ENCODE measurements at places on chromosomes 3 and 15. TPM values are rescaled to one million over a fixed set of nuclear protein-coding genes. Genes with fewer than 3 reads are reported as not detected.

DNA sequence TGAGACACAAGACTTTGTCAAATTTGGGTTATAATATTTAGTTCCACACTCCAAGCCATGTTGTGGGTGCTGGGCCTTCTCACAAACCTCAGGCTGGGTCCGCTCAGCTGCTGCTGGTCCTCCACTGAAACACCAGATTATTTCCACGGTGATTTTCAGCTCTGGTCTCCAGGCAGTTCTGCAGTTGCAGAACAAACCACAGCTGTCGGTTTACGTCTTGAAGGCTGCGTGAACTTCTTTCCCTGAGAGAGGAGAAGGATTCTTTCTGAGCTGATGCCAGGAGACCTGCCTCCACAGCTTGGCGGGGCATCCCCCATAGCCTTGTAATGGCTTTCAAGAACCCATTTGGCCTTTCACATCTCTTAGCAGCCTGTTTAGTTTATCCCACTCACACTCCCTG, 16.2 kb downstream of the GALNT15 start:
- peaks cover 8% of the 10 kb centered on the region for H3K4me1 ChIP-seq
- DNase-seq: no peak
- no peak overlapping the region for H3K27ac ChIP-seq
- no peaks in the 10 kb centered on the region for H3K27me3 ChIP-seq

Gene ACKR2
- 1.1 TPM for total RNA-seq

DNA sequence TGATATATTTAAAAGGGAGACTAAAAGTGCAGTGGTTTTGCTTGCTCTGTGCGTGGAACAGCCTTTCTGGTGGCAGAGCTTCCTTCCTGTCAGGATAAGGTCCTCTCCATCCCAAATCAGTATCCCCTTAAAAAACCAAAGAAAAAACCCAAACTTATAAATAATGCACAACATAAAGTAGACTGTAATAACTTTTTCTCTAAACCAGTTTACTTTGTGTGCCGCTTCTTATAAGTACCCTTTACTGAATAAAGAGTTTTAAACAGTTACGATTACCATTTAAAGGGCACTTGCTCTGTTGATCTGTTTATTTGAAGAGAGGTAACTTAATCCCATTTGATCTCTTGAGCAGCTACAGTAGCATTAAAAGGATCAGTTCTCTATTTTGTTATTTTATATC, 2.5 kb downstream of the PIK3CA start:
- H3K4me3 ChIP-seq: peak overlapping the region; percentile 65
- H3K27ac ChIP-seq: no peak overlapping the region
- H3K36me3 ChIP-seq: peaks cover 3% of the 10 kb centered on the region
- no peaks in the 10 kb centered on the region for H3K27me3 ChIP-seq
- peaks cover 48% of the 10 kb centered on the region for H3K4me1 ChIP-seq

Gene CA12
- 2.4 TPM for total RNA-seq

Gene MUC4
- total RNA-seq: 0.42 TPM

Gene TMEM207
- total RNA-seq: not detected

DNA sequence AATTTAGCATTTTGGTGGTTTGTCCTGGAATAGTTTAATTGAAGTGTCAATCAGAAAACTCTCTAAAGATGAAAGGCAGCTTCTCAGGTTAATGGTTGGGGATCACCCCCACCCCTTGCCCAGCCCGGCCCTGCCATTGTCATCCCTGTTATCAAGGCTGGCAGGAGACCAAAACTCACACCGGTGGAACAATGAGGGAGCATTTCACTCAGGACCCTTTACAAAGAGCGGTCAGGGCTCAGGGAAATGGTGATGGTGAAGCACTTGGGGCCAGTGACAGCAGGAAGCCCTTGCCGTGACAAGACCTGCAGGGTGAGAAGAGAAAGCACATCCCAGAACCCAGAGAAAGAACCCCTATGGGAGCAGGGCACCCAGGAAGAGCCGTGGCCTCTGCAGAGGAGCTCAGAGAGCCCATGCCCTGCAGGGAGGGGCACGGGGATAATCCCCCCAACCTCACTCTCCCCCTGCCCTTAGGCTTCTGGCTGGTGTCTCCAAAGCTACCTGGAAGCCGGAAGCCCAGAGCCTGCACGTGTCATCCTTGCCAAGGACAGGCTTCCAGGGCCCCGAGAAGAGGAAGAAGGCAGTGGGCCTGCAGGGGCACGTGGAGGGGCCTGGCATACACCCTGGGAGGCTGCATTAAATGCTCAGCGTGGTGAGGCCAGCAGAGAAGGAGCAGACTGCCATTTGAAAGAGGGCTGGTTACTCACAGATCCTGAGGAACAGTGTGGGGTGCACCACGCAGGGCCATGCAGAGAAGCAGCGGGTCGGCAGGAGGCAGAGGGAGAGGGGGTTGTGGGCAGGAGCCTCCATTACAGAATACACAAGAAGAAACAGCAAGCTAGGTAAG, 80.6 kb upstream of the PRR20G start:
- no peak overlapping the region for H3K4me3 ChIP-seq
- no peaks in the 10 kb centered on the region for H3K36me3 ChIP-seq
- H3K27ac ChIP-seq: no peak overlapping the region
- no peaks in the 10 kb centered on the region for H3K4me1 ChIP-seq

DNA sequence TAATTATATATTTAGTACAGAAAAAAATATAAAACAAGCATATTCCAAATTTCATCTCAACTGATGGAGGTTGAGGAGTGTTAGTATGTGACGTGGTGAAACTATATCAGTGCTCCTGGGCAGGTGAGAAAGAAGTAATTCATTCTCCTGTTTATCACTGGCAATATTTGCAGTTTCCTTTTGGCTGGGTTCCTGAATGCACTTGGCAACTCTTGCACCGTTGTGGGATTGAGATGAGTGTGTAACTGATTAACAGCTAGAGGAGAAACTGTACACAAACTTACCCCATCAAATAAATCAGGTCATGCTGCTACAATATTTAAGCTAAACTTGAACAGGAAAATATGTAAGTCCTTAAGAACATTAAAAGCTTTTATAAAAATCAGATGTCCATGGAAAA, 2.1 kb upstream of the ATP13A4 start:
- no peak overlapping the region for H3K27ac ChIP-seq
- no peaks in the 10 kb centered on the region for H3K4me1 ChIP-seq
- H3K4me3 ChIP-seq: no peak overlapping the region
- H3K27me3 ChIP-seq: no peaks in the 10 kb centered on the region
- no peaks in the 10 kb centered on the region for H3K36me3 ChIP-seq

- no peak overlapping the region for H3K27ac ChIP-seq
- peak; percentile 32 for DNase-seq
- no peaks in the 10 kb centered on the region for H3K27me3 ChIP-seq
- peak overlapping the region; percentile 39 for H3K4me3 ChIP-seq
- peaks cover 2% of the 10 kb centered on the region for H3K36me3 ChIP-seq
These were observed 37.8 kb downstream of the LSM3 start for GRCh38 chr3:14216257-14217048.

Gene TCTA
- total RNA-seq: 23.4 TPM

DNA sequence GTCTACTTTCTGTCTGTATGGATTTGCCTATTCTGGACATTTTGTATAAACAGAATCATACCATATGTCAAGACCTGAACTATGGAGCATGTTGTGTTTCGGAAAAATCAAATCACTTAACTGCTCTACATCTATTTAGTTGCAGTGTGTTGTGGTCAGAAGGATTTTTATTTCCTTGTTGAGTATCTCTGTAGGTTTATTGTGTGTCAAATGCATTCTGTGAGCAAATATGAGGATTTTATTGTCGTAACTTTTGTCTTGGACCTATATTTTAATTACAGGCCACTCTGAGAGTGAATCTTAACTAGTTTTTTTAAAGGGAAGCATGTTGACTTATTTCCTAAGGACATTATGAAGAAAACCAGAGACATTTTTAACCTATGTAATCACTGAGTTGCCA, 84.6 kb upstream of the MYZAP start:
- H3K4me1 ChIP-seq: no peaks in the 10 kb centered on the region
- no peaks in the 10 kb centered on the region for H3K27me3 ChIP-seq
- no peak overlapping the region for H3K4me3 ChIP-seq
- no peak for DNase-seq
- H3K36me3 ChIP-seq: no peaks in the 10 kb centered on the region

GRCh38 chr3:162370141-162370540, 873.5 kb downstream of the OTOL1 start:
- DNase-seq: no peak
- no peak overlapping the region for H3K27ac ChIP-seq
- no peaks in the 10 kb centered on the region for H3K27me3 ChIP-seq
- H3K4me1 ChIP-seq: no peaks in the 10 kb centered on the region

- H3K4me1 ChIP-seq: no peaks in the 10 kb centered on the region
- H3K4me3 ChIP-seq: no peak overlapping the region
- no peak overlapping the region for H3K27ac ChIP-seq
- H3K36me3 ChIP-seq: no peaks in the 10 kb centered on the region
These were observed 276.1 kb downstream of the NR2F2 start for GRCh38 chr15:96606617-96607016.

Gene SPESP1
- total RNA-seq: 2.0 TPM

- H3K27ac ChIP-seq: no peak overlapping the region
- H3K4me3 ChIP-seq: no peak overlapping the region
- peaks cover 4% of the 10 kb centered on the region for H3K36me3 ChIP-seq
These were observed 52.8 kb downstream of the OPA1 start for GRCh38 chr3:193645806-193646205.

GRCh38 chr3:13746385-13746784, 133.5 kb downstream of the WNT7A start:
- peaks cover 2% of the 10 kb centered on the region for H3K36me3 ChIP-seq
- no peak overlapping the region for H3K4me3 ChIP-seq
- no peaks in the 10 kb centered on the region for H3K4me1 ChIP-seq
- DNase-seq: no peak
- peaks cover 23% of the 10 kb centered on the region for H3K27me3 ChIP-seq
- H3K27ac ChIP-seq: no peak overlapping the region

Gene DCLK3
- total RNA-seq: 0.05 TPM

DNA sequence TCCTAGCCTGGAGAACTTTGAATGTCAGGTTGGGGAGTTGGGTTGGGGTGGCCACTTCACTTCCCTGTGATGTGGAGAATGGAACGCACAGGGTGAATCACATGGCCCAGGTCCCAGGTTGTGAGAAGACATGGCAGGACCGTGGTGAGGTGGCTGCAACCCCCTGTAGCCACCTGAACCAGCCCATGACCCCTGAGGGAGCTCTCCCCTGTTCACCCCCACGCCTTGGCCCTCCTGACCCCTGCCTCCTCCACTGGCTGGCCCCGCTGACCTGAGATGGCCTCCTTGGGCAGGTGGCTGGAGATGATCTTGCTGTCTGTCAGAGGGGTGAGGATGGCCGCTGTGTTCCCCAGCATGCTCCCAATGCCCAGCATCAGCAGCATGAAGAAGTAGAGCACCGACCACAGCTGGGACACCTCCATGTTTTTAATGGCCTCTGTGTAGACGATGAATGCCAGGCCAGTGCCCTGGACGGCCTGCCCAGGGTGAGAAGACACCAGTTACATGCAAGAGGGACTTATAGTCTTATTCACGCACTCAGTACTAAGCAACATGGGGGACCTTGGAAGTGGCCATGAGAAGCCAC, 31.0 kb downstream of the SLC6A20 start:
- H3K4me1 ChIP-seq: no peaks in the 10 kb centered on the region
- peaks cover 32% of the 10 kb centered on the region for H3K27me3 ChIP-seq
- no peak overlapping the region for H3K27ac ChIP-seq
- DNase-seq: no peak
- no peak overlapping the region for H3K4me3 ChIP-seq

DNA sequence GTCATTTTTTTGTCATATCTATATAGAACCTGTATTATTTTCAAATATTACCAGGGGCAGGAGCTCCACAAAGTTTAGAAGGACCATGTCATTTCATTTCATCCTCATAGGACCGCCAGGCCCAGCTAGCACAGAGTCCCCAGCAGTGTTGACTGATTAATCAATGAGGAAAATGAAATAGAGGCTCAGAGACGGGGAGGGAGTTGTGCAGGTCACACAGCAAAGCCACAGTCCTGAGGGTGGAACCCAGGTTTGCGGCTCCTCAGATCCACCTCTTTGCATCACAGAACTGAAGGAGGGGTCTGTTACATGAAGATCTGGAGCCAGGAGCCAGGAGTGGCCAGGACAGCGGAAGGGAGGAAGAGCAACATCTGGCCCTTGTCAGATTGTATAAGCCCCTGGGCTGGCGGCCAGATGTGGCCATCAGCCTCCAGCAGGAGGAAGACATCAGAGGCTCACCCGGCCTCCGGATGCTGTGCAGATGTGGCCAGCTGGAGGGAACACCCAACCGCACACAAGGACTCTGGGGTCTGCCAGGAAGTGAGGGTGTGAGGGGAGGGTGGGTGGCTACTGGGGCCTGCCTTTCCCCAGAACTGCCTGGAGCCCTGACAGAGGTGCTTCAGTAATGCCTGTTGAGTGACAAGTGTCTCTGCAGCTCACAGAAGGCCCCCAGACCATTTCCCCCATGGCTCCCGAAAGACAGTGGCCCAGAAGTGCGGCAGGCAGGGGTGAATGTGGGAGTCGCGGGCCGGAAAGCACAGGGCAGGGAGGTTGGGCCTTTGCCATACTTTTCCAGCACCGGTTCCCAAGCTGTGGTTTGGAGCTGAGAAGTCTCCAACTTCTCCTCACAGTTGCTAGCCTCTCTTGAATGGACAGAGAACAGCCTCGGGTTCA, 21.3 kb downstream of the EFCC1 start:
- H3K4me3 ChIP-seq: no peak overlapping the region
- DNase-seq: no peak
- no peaks in the 10 kb centered on the region for H3K27me3 ChIP-seq
- H3K27ac ChIP-seq: no peak overlapping the region
- no peaks in the 10 kb centered on the region for H3K36me3 ChIP-seq

Gene CD96
- total RNA-seq: 99.6 TPM

Gene RTP3
- total RNA-seq: not detected

Gene MOBP
- total RNA-seq: 0.34 TPM

GRCh38 chr15:70950953-70951352, 58.3 kb downstream of the LRRC49 start:
- no peak for DNase-seq
- no peaks in the 10 kb centered on the region for H3K4me1 ChIP-seq
- peaks cover 38% of the 10 kb centered on the region for H3K27me3 ChIP-seq

DNA sequence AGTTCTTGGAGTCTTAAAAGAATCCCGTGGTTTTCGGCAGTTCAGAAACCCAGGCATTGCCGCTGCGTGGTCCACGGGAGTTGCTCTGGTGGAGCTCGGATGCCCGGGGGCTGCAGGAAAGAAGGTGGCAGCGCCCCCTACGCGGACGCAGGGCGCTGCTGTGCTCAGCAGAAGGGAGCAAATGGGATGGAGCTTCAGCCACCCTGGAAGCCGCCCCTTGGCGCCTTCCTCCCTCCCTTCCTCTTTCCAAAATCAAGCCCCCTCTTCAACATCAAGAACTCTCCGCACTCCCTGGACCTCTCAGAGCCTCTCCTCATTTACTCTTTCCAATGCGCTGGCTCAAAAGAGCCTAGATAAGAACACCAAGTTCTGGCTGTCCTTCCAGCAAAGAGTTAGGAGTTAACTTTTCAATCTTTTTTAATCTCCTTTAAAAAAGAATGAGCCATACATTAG, 880 bp upstream of the CHRNA7 start:
- peaks cover 66% of the 10 kb centered on the region for H3K27me3 ChIP-seq
- no peak overlapping the region for H3K27ac ChIP-seq
- H3K36me3 ChIP-seq: no peaks in the 10 kb centered on the region
- H3K4me3 ChIP-seq: peak overlapping the region; percentile 81
- peaks cover 10% of the 10 kb centered on the region for H3K4me1 ChIP-seq

- peaks cover 11% of the 10 kb centered on the region for H3K27me3 ChIP-seq
- DNase-seq: no peak
- H3K4me1 ChIP-seq: no peaks in the 10 kb centered on the region
- no peaks in the 10 kb centered on the region for H3K36me3 ChIP-seq
- no peak overlapping the region for H3K4me3 ChIP-seq
- H3K27ac ChIP-seq: no peak overlapping the region
These were observed 39.0 kb downstream of the CHDH start for GRCh38 chr3:53807117-53807810.

Gene GOLGA6L7
- total RNA-seq: not detected

Gene SERPINI2
- not detected for total RNA-seq

Gene RAB43
- 95.5 TPM for total RNA-seq

Measured in activated T-cell treated with anti-CD3 and anti-CD28 coated beads, Interleukin-2, amount 50 U/mL, for 72 hours (primary cell).